ENCODE measurements at places on chromosomes 13 and 19. TPM values are rescaled to one million over a fixed set of nuclear protein-coding genes. Genes with fewer than 3 reads are reported as not detected.

Gene ZNF579
- 9.8 TPM for polyA plus RNA-seq

Gene CBY2
- 0.91 TPM for polyA plus RNA-seq

Gene SBK2
- 1.5 TPM for polyA plus RNA-seq

Gene KLK12
- polyA plus RNA-seq: not detected

Gene PRR22
- 1.5 TPM for polyA plus RNA-seq

Measured in left renal cortex interstitium (tissue), 4 donors.